ENCODE measurements at places on chromosomes 4 and X. TPM values are rescaled to one million over a fixed set of nuclear protein-coding genes. Genes with fewer than 3 reads are reported as not detected.

The RPA4 gene
- total RNA-seq = 0.24 TPM

The AFP gene
- total RNA-seq = not detected

The AP1AR gene
- total RNA-seq = 13.4 TPM

The MSX1 gene
- 2.2 TPM for total RNA-seq

The SSX4 gene
- not detected for total RNA-seq

The GRID2 gene
- not detected for total RNA-seq

The AKAP4 gene
- total RNA-seq = not detected

The SOD3 gene
- 3.4 TPM for total RNA-seq

The SSX1 gene
- not detected for total RNA-seq

The ZNF81 gene
- 9.6 TPM for total RNA-seq

The IL2RG gene
- total RNA-seq = not detected
